Naive thymus-derived CD4-positive, alpha-beta T cell (primary cell): ENCODE measurements at places on chromosomes 11 and 22. TPM values are rescaled to one million over a fixed set of nuclear protein-coding genes. Genes with fewer than 3 reads are reported as not detected.

Gene OR5B21
- not detected for polyA plus RNA-seq

DNA sequence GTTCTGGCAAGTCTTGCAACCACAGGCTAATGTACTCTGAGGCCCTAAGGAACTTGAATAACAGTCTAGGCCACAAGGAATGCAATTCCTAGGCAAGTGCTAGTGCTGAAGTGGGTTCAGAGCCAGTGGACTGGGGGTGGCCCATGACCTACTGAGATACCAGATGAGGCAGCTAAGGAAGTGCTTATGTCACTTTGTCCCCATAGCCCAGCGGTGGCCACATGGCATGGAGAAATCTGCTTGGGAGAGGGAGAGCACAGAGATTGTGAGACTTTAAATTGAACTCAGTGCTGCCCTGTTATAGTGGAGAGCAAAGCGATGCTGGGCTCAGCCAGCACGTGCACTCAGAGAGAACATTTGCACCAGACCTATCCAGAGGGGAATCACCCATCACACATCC is 629.5 kb downstream of the JRKL start:
- DNase-seq, result no peak

GRCh38 chr22:36358533-36359469 is 29.0 kb downstream of the MYH9 start:
- DNase-seq, result no peak

- peak; percentile 41 for DNase-seq
Observed at GRCh38 chr11:10208131-10208575, 85.9 kb downstream of the SBF2 start.

DNA sequence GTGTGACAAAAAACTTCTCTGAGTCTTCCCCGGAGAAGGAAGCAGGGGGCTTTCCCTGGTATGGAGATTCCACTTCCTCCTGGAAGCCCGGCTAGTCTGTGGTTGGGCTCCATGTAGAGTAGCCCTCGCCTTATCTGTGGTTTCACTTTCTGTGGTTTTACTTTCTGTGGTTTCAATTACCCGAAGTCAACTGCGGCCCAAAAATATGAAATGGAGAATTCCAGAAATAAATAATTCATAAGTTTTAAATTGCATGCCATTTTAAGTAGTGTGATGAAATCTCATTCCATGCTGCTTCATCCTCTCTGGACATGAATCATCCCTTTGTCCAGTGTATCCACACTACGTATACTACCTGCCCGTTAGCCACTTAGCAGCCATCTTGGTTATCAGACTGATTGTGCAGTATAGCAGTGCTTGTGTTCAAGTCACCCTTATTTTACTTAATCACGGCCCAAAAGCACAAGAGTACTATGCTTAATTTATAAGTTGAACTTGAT is 275.0 kb upstream of the SESN3 start:
- no peak for DNase-seq

Gene SEPTIN3
- polyA plus RNA-seq, result not detected
